ENCODE measurements at places on chromosomes 11 and 22.

DNA sequence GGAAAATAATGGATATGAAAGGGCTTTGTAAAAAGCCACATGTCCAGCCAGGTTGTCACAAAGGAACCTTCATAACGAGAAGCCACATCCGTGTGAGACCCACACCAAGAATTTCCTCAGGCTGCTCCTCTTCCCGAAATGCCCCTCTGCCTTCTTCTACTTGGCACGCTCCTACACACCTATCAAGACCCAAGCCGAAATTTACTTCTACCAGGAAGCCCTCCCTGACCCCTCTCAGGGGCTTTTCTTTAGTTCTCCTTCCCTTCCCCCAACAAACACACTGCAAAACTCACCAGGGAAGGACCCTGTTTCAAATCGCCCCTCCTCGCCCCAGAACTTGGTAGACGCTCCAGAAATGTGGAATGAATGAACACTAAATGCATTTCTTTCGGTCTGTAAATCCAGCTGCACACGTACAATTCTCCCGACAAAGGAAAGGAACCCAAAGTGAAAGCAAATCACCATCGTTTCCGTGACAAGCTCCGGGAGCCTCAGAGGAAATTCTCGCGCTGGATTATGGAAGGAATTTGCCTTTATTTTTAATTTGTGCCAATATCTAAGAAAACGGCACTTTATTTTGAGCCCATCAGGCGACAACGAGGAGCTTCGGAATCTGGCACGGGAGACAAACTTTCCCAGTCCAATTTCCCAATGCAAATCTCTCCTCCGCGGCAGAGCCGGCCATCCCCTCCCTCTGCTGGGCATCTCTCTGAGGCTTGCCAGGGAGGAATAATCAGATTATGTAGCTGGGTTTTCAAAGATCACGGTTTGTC is 13.2 kb upstream of the SHISAL1 start:
- no peak for DNase-seq

DNA sequence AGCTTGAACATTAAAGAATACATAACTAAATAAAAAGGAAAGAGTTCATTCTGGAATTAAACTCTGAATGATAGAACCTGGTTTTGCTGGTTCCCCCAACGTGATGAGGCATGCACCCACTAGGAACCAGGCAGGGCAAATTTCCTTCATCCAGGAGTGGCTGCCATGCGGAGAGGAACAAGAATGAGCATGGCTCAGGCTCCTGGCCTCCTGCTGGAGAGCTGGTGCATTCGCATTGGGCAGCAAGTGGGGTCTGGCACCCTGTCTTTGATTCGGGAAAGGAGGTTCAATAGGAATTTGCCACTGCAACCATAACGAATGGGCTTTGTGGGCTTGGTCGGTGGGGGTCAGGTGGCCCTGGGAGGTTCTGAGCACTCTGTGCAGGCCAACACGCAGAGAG is 169.8 kb upstream of the TENM4 start:
- DNase-seq = no peak

DNA sequence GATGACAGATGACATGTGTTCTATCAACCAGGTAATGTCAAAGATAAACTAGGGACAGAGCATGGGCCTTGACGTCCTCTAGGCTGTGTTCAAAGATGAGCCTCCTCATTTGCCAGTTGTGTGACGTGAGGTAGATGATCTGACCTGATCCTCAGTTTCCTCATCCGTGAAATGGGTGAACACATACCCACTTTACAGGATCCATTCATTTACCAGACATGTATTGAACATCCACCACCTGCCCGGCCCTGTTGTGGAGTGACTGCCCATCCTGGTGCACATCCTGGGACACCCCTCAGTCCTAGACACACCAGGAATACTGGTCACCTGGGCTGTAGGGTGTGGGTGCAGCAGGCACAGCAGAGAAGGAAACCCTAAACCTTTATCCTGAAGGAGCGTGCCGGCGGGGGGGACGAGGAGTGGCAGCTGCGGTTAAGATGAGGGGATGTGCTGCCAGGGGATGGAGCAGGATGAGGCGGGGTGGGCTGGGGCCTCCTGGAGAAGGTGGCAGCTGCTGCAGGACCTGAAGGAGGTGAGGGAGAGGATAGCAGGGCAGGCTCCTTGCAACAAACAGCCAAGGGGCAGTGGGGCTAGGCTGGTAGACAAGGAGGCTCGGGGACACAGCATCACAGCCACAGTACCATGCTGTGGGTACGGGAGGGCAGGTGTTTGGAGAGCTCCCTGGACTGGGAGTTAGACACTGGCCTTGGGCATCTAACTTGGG is 8.4 kb downstream of the CLDN5 start:
- no peak for DNase-seq

DNA sequence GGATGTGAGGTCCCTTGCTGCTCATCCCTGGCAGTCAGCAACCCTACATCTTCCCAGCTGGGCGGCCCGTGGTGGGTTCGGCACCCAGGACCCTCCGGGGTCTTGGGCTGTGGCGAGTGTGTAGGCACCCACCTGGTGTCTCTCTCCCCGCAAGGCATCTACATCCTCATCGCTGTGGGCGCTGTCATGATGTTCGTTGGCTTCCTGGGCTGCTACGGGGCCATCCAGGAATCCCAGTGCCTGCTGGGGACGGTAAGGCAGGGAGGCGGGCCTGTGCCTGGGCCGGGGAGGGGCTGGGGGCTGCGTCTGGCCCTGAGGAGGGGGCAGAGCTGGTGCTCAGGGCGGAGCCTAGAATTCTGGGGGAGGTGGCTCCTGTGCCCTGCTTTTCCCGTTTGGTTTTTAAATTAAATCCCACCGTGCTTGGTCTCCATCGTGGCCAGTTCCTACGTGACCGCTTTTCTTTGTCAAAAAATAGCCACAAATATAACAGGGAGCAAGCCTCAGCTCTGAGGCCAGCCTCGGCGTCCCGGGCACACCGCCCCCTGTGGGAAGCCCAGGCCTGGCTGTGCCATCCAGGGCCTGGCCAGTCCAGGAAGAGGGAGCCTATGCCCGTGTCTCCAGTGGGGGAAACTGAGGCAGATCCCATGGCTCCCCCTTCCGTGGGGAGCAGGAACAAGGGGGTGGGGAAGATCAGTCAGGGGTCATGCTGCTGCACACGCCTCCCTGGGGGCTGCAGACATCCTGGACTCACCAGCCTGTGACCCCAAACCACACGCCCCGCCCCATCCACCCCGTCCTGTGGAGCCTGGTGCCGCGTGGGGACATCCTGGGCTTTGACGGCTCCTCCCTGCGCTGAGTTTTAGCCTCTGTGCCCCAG is 6.4 kb upstream of the TSSC4 start:
- no peak for DNase-seq

- no peak for DNase-seq
These were observed 48.6 kb downstream of the SYT9 start for GRCh38 chr11:7300281-7300680.

All from T-helper 2 cell (primary cell).